ENCODE measurements at places on chromosomes 3 and 15.
A peak's percentile ranks its signal among the peaks of the same experiment; 100 is the strongest.

GRCh38 chr3:161014843-161015749 is 90.1 kb downstream of the B3GALNT1 start:
- no peak for DNase-seq

GRCh38 chr15:41876689-41877088 is 17.2 kb downstream of the SPTBN5 start:
- no peak for DNase-seq

DNA sequence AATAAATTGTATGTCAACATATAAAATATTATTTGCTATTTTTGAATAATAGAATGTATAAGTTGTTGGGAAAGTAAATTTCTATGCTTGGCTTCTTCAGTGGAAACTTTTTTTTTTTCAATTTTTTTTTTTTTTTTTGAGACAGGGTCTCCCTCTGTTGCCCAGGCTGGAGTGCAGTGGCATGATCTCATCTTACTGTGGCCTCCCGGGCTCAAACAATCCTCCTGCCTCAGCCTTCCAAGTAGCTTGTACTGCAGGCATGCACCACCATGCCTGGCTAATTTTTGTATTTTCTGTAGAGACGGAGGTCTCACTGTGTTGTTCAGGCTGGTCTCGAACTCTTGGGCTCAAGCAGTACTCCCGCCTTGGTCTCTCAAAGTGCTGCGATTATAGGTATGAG is 16.8 kb downstream of the MBNL1 start:
- no peak for DNase-seq

GRCh38 chr15:77982127-77982490 is 95.4 kb downstream of the TBC1D2B start:
- DNase-seq = no peak

GRCh38 chr3:173732237-173732636 is 334.7 kb downstream of the NLGN1 start:
- no peak for DNase-seq

DNA sequence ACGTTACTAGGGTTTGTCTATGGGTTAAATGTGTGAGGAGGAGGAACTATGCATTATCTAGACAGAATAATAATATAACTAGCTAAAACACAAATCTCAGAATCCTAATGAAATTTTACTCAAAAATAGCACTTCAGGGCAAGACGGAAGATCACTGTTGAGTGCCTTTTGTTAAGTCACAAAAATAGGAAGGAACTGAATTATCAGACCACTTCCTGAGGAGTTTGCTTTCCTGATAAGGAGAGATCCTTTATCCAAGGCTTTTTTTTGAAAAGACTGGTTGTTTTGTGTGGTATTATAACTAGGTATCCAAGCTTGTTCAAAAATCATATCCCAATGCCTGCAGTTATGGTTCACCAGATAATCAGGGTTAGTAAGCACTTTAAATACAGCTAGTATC is 34.6 kb downstream of the NR2E3 start:
- no peak for DNase-seq

- no peak for DNase-seq
Measured at GRCh38 chr3:64803469-64803868, 115.7 kb upstream of the ADAMTS9 start.

DNA sequence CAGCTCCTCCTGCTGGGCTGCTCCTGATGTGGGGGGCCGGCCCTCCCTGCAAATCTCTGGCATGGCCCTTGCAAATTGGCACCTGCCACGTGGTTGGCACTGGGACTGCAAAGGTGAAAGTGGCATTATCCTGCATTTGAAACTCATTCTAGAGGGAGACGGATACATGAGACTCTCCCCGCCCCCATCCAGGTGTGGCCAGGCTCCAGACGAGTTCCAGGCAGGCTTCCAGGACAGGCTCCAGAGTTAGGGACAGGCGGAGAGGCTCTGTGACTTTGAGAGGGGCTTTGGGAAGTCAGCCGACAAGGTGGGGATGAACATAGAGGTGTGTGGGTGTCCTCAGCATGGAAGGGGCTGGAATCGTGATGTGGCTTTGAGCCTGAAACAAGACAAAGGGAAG is 178.5 kb downstream of the APBA2 start:
- DNase-seq = no peak

GRCh38 chr3:140096037-140096436 is 161.1 kb downstream of the CLSTN2 start:
- DNase-seq = no peak

DNA sequence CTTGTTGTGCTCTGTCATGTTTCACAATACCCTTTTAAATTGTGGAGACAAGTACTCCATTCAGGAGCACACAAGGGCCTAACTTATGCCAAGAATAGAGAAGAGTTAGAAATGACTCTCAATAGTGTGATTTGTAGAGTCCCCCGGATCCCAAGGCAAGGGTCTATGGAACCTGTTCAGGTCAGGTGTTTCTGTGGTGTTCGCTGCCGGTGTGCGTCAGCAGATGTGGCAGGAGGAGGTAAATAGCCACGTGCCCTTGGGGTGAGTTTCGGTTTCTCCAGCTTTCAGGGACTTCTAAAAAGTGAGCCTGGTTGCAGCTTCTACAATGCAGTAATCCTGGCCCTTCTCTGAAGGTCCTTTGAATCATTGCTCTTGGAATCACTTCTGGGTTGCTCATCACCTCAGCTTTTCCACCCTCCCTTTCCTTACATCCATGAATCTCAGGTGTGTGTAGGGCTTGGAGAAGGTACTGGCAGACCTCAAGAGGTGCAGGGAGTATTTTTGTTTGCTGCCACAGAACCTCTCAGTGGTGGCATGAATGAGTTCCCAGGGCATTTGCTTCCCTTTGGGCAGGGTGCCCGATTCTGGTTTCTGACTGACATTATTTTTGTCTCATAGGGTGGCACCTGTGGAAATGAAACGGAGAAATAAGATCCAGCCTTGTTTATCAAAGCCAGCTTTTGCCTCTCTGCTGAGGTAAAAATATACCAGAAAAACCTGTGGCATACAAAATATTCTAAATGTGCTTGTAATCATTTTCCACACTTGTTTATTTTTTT is 7.3 kb downstream of the ST3GAL6 start:
- DNase-seq = no peak

GRCh38 chr15:93213281-93213680 is 124.3 kb upstream of the RGMA start:
- DNase-seq = no peak

GRCh38 chr3:33159981-33160380 is 46.2 kb downstream of the CRTAP start:
- DNase-seq = no peak

- DNase-seq = no peak
Measured at GRCh38 chr15:76401285-76401684, 64.7 kb downstream of the ISL2 start.

DNA sequence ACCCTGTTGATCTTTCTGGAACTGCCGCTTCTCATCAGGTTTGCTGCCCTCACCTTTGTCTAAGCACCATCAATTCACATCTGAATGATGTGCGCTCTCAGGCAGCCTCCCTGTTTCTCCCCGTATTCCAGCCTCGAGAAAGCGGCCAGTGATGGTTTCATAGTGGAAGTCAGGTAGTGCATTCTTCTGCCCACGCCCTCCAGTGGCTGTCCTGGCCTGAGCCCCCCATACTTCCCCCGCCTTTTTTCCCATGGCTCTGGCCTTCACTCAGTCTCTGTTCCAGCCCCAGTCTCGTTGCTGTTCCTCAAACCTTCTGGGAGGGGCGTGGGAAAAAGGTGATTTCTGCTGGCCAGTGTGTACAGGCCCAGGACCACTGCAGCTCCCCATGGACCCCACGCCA is 101.3 kb downstream of the ASB7 start:
- no peak for DNase-seq

DNA sequence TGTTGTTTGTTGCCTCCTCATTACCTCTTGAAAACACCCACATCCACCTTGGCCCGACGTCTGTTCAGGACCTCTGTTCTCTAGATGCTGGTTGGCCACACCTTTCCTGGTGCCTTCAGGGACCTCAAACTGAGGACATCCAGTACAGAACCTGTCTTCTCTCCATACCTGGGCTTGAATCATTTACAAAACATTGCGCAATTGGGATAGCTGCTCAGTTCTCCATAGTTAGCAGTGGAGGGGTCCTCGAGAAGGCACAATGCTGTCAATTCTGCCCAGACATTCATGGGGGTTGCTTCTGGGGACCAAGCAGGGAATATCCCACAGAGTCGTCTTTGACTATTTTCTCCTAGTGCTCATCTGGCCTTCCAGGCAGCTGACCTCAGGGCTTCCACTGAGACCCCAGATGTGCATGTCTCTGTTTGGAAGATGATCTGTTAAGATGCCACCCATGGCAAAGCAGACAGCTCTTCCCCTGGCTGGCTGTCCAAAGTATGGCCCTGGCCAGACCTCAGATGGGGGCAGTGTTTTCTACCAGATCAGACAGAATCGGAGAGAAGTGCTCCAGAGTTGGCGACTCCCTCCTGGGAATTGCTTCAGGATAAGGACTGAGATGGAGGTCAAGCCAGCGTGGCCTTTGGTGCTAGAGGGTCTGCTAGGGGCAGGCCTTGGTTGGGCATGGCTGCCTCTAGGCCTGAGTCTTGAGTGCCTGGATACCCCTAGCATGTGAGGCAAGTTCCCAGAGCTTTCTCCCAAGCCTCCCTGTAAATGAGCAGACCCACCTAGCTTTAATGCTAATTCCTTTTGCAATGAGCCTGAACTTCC is 46.1 kb downstream of the CHCHD6 start:
- no peak for DNase-seq

GRCh38 chr3:126996905-126997304 is 14.0 kb downstream of the PLXNA1 start:
- DNase-seq = no peak

DNA sequence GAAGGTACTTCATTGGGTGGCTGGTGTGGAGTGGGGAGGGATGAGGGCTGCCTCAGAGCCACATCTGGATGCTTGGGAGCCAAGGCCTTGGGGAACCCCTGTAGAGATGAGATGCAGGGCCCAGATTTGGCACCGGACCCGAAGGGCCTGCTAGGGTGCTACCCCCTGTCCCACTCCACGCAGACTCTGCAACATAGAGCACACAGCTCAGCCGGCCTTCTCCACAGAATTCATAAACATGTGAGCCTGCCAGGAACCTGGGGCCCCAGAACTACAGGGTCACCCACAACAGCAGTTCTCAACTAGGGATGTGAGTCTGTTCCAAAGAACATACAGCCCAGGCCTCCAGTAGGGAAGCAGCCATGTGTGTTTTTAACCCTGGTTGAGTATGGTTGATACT is 62.8 kb downstream of the LRIG1 start:
- DNase-seq = no peak

GRCh38 chr3:23819599-23820360 is 14.0 kb downstream of the UBE2E1 start:
- no peak for DNase-seq

GRCh38 chr3:57729334-57730045 is 26.6 kb upstream of the SLMAP start:
- DNase-seq = no peak

GRCh38 chr15:26852980-26853379 is 13.9 kb upstream of the GABRA5 start:
- no peak for DNase-seq

DNA sequence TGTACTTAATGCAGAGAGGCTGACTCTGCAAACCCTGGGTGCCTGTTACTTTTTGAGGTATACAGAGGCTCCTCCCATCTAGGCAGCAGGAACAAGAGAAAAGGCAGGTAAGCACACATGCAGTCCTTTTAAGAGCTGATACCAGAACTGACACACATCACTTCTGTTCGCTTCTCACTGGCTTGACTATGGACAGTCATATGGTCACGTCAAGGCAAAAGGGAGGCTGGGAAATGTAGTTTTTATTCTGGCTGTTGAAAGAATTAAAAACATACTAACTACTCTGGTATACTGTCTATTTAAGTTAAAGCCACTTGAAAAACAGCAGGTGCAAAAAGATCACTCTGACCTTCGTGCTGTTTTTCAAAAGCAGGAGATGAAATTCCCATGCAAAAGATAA is 218.3 kb downstream of the CTNNB1 start:
- no peak for DNase-seq

DNA sequence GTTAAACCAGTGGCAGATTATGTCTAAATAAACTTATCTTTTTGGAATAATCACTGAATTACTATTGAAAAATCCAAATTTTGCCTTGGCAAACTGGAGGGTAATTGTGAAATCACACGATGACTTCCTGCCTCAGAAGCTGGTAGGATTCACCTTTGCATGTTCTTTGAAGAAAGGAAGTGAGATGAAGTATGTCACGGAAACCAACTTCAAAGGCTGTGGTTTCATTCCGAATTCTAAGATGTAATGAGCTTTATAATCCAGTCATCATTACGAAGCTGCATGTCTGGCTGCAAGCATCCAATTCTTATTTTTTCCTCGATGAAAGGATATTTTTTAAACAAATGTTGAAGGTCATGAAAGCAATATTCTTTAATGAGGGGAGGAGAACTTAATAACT is 15.0 kb upstream of the ZBED2 start:
- DNase-seq = no peak

DNA sequence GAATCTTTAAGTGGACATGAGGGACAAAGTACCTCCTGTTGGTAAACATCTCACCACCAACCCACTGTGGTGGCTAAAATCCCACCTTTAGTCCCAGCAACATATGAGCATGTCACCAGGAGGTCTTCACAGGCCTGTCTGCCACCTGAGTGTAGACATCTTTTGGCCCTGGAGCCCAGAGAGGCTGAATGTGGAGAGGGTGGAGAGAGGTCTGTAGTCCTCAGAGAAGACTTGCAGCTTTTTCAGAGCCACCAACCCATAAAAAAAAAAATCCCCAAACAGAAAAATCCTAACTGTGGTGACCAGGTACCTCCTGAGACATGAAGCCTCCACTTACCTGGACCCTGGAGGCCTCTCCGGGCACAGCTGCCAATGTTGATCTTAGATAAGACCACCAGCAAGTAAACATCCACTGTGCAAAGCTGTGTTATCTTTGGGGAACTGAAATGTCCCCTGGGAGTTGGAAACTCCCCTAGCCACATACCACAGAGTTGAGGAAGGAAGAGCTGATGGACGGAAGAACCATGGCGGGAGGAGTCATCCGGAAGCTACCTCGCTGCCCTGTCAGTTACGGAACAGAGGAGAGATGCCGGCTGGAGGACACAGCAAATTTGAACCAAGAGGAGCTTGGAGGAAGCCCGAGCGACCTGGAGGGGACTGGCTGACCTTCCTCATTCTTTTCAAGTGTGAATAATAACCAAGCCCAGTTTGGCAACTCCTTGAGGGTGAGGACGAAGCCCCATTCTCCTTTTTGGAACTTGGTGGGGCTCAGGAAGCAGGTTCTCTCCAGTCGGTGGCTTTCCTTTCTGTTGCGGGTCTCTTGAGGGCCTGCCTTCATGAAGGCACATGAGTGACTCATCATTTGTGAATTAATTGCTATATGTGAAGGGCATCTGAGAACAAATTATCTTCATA is at the start of gene GHRL:
TSS of gene GHRL (minus strand) at position 443 of the 915 bp plus-strand sequence. CDS start 2,767 bp downstream, outside the sequence.
- DNase-seq = no peak

GRCh38 chr3:46283881-46284450 is 41.7 kb downstream of the CCR3 start:
- no peak for DNase-seq

- DNase-seq = no peak
Measured at GRCh38 chr15:26475554-26475953, 297.3 kb downstream of the GABRB3 start.

- DNase-seq = no peak
Measured at GRCh38 chr3:147002721-147003120, 397.6 kb upstream of the PLSCR5 start.

- DNase-seq = peak; percentile 20
Measured at GRCh38 chr3:172646439-172647015, 64.3 kb downstream of the NCEH1 start.

GRCh38 chr3:45455040-45455439 is 66.7 kb downstream of the LARS2 start:
- no peak for DNase-seq

Data from hematopoietic multipotent progenitor cell treated with erythropoietin and hydrocortisone succinate and interleukin-3 and kit ligand, for 15 days (in vitro differentiated cells).